ENCODE measurements at places on chromosomes 2 and 18.

- DNase-seq, result peak; percentile 54
Observed at GRCh38 chr18:59748628-59749360, 51.6 kb upstream of the CCBE1 start.

- DNase-seq, result no peak
Observed at GRCh38 chr2:144935191-144935590, 415.3 kb upstream of the ZEB2 start.

DNA sequence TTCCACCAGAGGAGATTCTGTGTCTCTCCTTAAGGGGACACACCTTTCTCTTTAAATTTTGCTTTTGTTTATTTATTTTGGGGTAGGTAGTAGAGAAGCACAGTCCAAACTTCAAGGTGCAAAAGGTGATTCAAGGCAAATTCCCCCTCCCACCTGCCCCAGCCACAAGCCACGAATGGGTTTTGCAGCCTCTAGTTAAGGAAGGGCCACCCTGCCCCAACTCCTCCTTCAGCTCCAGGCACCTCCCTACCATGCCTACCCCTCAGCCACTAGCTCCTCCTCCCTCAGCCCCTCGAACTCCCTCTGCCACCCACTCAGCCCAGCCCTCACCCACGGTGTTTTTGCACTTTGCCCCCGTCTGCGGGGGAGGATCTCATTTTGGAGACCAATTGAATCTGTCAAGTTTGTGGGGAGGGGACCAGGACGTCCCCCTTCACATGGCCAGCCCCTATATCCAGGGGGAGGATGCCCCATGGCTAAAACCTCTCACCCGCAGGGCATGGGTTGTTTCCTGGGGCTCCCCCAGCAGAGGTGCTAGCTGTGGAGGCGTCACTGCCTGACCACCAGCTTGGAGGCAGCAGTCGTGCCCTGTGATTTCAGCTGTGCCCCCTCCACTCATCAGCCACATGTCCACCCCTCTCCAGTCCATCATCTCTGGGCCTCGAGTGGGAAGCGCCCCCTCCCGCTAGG, 4.5 kb downstream of the HAAO start:
- DNase-seq, result no peak

- DNase-seq, result no peak
Observed at GRCh38 chr2:205858881-205859441, 176.7 kb downstream of the NRP2 start.

GRCh38 chr18:55982992-55983391, 395.0 kb upstream of the TCF4 start:
- no peak for DNase-seq

DNA sequence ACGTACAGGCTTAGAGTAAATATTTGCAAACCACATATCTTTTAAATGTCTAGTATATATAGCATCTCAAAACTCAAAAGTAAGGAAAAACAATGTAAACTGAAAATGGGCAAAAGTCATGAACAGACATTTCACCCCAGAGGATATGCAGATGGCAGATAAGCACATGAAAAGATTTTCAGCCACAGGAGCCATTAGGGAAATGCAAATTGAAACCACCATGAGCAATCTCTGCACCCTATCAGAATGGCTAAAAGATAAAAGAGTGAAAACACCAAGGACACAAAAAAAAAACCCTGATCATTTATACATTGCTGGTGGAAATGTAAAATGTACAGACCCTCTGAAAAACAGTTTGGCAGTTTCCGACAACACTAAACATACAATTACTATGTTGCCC, 292.7 kb downstream of the ZNF516 start:
- DNase-seq, result no peak

DNA sequence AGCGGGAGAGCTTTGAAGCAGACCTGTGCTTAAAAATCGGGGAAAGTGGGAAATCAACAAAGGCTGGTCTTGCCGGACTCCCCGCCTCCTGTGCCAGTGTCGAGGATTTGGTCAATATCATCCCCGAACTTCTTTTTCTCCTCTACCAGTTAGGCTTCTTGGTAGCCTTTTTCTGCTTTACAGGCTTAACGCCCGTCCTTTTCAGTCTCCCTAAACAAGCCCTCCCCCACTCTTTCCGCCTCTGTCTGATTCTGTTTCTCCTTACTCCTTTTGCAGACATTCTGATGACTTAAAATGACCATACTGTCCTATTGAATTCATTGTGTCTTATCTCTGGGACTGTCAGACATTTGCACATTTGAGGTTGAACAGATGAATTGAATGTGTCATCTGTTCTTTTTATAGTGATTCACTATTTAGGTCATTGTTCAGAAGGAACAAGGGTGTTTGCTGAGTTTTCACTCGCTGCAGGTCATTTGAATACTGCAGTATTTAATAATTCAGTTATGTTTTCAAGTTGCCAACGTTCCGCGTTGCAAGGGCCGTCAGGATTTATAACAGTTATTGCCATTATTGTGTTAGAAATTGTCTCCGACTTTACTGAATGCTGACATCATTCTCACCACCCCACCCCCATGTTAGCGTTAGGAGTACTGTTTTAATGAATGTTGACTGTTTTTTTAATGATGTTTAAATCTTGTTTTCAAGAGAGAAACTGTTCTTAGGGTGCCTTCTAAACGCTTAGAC, 1.1 kb downstream of the ITGAV start:
- no peak for DNase-seq

DNA sequence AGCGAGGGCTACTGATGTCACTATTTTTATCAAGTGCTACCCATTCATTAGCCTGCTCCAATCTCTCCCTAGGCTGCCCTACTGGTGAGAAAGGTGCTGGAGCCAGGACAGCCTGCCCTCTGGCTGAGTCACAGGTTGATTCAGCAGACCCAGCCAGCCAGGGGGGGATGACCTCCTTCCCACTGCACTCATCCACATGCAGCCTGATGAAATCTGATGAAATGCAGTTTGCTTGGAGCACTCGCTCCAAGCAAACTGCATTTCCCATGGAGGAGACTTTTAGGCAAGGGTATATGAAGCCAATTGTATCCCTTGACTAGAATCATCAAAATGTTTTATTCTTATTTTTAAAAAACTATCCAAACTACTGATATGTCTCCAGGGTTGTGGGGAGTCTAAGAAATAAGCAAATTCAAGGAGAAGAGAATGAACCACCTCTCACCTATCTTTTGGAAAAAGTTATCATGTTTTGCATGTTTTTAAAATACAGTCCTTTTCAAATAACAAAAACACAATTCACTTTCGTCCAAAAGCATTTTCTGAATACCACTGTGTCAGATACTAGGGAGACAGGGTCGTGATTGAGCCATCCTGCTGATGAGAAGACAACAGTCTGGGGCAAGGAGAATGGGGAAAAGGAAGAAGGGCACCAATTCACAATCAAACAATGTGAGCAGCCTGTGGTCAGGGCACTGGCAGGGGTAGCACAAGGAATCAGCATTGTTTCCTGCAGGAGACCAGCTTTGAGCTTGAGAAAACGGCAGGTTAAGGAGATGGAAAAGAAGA, 128.3 kb downstream of the AFF3 start:
- DNase-seq, result peak; percentile 94

- no peak for DNase-seq
Observed at GRCh38 chr2:126543081-126543480, 112.9 kb upstream of the GYPC start.

DNA sequence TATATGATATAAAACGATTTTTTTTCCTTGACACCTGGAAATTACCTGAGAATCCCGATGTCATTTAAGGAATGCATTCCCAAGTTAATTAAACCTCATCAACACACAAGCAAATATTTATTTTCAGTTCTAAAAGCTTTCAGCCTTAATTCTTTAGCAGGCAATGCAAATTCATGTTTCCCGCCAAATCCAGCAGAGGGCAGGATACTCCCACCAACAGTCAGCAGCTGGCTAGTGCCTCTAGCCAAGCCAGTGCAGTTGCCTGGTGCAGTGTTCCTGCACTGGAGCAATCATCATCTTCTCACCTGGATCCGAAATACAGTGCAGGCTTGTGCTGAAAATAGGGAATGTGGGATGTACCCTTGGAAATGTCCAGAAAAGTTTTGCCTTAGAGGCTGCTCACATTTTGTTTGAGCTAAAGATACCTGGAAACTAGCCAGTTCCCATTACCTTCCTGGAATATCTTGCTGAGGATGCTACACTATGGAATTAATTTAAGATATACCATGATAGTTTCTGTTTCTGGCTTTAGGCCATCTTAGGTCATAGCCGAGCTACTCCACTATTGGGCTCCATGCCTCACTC, 48.4 kb upstream of the CYTIP start:
- DNase-seq, result no peak

DNA sequence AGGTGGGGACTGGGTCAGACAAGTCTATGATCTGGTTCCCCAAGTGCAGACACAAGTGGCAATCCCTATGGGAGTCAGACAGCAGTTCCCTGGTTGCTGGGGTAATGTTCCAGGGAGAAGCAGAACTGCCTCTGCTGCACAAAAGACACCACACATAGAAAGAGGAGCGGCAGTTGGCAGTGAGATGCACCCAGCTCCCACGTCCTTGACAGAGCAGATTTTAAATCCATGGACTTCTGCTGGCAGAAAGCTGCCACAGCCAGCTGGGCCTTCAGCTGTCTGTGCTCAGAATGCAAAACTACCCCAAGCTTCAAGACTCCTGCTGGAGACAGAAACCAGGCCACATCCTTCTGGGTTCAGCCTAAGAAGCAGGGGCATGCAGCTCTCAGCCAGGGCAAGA, 147.2 kb downstream of the ETAA1 start:
- no peak for DNase-seq

GRCh38 chr2:27754138-27754588, 17.4 kb upstream of the MRPL33 start:
- no peak for DNase-seq

GRCh38 chr2:13227578-13227977, 510.8 kb downstream of the TRIB2 start:
- DNase-seq, result no peak

DNA sequence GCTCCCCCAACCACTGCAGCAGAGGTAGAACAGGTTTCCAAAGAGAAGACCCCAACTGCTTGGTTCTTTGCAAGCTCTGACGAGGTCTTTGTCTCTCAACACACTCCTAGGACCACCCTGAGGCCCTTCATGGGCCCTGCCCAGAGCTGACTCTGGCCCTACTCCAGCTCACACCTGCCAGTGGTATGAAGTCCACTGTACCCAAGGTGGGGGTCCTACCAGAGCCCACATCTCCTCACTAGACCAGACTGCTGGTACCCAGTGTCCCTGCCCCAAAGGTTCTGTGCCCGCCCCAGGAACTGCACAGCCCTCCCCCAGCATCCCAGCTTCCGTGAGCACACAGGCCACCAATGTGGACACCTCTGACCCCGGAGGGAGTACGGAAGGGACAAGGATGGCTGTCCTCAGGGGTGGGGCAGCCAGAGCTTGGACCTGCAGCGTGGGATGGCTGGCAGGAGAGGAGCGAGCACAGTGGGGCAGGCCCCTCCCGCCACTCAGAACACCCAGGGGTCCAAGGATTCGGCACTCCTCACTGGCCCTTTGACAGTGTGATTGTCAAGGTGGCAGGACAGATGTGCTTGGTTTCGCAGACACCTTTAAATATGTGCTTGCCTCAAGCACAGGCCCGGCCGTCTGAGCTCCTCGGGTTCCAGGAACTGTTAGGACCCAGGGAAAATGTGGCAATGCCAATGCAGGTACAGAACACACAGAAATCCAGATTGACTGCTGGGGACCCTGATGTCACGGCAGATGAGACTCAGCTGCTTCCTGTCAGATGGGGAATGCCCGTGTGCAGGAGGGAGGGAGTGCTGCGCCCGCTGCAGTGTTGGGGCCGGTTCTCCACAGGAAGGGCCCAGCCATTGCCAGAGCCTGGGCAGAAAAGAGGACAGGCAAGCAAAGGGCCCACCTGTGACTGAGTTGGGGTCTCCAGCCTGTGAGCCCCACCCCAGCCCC, 51.2 kb downstream of the MTERF4 start:
- DNase-seq, result no peak

DNA sequence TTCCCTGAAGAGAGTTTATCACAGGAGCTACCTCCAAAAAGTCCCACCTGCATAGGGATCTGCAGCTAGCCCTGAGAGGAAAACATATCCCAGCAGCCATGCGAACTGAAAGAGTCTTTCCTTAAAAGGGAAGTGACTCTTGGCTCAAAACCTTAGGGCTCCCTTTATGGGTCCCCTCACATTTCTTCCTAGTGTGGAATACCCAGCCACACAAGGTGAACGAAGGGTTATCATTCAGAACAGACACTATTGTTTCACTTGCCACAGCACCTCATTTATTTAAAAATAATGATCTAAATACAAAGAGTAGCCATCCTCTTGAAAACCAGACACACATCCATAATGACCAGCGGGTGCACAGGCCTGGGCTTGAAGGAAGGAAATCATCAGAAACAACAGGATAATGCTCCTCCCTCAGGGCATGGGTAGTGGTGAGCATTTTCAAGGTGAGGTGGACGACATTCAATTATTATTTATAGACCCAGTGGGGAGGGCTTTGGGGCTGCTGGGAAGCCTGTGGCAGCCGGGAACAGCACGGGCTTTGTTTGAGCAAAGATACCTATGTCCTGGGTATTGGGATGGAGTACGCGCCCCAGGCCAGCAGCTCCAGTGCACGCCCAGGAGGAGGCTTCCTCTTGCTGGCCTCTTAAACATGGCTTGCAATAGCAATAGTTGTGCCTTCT, 119.0 kb upstream of the ITGA6 start:
- no peak for DNase-seq

DNA sequence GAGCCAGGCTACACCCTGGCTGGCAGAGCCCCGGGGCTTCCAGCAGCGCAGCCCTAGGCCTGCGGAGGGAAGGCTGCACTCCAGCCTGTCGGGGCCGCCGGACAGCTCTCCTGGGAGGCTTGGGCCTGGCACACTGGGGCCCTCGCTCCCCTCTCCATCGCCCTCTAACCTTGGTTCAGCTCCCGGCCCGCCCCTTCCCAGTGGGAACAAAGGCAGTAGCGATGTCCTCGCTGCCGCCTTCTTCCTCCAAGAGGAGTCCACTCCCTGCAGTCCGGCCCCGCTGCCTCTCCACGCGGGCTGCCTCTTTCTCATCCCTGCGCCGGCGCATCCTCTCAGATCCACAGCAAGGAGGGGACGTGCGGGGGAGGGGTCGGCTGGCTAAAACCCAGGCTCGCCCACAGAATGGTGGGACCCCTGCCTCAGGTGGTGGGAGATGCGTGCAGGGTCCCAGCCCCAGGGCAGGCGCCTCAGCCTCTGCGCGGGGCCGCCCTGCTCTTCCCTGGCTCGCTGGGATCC, 138.1 kb downstream of the TWIST2 start:
- no peak for DNase-seq

- no peak for DNase-seq
Observed at GRCh38 chr2:171167352-171167997, 6.8 kb upstream of the TLK1 start.

DNA sequence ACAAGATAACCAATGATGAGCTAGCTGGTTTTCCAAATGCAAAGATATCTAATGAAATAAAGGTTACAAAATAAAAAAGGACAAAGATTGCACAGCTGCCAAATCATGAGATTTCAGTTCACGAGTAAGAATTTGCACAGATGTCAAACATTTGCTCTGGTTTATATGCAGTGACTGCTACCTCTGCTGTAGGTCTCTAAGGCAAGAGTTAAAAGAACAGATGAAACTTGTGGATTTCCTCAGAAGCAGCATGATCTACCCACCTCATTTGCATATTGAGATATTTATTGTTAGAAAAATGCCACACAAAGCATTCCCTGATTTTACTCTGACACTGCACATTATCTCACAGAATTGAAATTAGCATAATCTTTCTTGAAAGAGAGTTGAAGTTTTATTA, 763.2 kb upstream of the ZEB2 start:
- no peak for DNase-seq

GRCh38 chr2:236054125-236054524, 114.1 kb downstream of the GBX2 start:
- peak; percentile 10 for DNase-seq

GRCh38 chr2:174035117-174035635, 70.0 kb upstream of the SP3 start:
- no peak for DNase-seq
